ENCODE measurements at places on chromosomes 2 and 18.

GRCh38 chr2:30625276-30625675 lies 178.2 kb downstream of the LCLAT1 start:
- no peak for DNase-seq

DNA sequence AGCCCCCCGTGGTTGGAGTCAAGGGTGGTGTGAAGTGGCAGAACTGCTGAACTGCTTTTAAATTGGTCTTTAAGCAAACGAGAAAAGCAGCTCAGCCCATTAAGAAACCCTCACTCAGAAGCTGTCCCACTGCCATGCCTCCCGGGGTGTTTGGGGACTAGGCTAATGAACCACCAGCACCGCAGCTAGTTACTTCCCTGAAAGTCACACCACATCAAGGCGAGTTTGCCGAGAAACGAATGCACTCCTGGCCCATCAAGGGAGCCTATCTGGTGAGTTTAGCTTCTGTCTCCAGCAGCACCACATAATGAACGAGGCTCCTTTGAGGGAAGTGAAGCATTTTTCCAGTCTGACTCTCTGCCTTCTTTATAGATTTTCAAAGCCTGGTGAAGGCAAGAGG lies 14.6 kb upstream of the ALK start:
- no peak for DNase-seq

DNA sequence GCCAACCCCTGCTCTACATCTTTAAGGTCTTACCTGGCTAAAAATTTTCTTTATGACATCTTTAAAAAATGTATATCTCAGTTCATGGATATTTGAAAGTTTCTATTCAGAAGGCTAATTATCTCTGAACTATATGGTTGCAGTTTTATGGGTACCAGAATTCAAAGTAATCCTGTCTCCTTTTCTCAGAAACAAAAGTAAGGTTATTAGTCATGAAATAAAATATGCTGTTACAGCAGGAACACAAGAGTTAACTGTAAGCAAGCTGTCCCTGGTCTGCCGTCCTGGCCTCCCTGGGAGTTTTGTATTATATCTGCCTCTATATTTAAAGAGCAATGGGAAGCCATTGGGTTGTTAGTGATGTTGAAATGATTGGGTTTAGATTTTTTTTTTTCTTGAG lies 34.0 kb downstream of the SLC4A1AP start:
- DNase-seq = no peak

GRCh38 chr18:48792141-48792540 lies 158.6 kb downstream of the SMAD7 start:
- no peak for DNase-seq

DNA sequence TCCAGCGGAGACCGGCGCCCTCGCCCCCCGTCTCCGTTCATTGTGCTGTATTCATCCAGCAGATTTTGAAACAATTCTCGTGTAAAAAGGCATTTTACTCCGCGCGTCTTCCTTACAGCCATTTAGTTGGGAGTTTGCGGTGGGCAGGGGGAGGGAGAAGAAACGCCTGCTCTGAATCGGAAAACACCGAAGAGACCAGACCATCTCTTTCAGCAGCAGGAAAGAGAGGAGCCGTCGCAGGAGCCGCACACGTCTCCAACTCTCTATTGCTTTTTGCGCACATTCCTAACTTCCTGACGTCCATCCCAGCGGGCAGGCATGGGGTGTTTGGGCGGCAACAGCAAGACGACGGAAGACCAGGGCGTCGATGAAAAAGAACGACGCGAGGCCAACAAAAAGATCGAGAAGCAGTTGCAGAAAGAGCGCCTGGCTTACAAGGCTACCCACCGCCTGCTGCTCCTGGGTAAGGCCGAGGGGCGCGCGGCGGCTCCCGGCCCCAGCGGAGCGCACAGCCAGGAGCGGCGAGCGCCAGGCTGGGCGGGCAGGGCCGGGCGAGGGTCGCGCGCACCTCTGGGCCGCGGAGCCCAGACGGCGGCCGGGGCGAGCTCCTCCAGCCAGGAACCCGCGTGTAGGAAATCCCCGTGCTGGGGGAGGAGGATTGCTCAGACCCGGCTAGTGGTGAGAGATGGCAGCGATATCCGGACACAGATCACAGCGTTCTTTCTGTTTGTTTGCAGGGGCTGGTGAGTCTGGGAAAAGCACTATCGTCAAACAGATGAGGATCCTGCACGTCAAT lies 63.2 kb downstream of the GNAL start:
- DNase-seq = no peak

DNA sequence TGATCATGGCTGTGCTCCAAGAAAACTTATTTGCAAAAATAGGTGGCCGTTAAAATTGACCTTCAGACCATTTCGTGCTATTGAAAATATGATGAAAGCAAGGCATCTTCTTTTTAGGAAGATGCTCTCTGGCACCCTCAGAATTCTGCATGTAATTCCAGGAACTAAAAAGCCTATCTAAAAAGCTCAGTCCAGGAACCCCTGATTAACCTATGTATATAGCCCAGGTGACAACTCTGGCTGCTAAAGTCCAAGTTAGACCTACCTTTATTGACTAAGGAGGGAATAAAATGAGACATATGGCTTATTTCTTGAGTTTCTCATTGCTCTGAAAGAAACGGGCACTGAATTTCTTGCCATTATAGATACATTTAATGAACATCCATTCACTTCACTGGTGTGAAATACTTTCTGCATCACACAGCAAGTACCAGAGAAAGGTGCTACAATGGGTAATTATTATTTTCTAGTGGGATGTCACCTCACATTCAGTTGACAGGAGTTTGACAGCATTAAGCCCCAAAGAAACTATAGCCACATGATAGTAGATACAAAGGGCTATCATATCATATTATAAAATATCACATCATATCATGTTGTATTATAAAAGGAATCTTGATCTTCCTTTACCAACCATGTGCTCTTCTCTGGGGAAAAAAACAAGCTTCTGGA lies 83.8 kb downstream of the EPHA4 start:
- no peak for DNase-seq

GRCh38 chr2:35114765-35115164 lies 1240.8 kb upstream of the CRIM1 start:
- DNase-seq = no peak

DNA sequence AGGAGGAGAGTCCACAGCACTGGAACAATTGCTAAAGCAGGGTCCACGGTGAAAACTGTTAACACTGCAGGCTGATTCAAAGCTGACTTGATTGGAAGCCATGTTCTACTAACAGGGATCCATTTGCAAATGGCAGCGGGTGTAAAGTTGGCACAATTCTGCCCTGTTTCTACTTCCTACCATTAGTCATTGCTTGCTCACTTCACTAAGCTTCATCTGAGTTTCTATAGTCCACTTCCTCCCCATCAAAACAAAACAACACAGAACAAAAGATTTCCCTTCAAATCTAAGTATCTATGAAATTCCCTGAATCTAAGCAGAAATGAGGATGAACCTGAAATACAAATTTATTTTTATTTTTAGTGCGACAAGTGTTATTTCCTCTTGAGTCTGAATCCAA lies 187.4 kb upstream of the SOX11 start:
- no peak for DNase-seq

GRCh38 chr18:8747440-8747937 lies 42.1 kb downstream of the MTCL1 start:
- DNase-seq = no peak

DNA sequence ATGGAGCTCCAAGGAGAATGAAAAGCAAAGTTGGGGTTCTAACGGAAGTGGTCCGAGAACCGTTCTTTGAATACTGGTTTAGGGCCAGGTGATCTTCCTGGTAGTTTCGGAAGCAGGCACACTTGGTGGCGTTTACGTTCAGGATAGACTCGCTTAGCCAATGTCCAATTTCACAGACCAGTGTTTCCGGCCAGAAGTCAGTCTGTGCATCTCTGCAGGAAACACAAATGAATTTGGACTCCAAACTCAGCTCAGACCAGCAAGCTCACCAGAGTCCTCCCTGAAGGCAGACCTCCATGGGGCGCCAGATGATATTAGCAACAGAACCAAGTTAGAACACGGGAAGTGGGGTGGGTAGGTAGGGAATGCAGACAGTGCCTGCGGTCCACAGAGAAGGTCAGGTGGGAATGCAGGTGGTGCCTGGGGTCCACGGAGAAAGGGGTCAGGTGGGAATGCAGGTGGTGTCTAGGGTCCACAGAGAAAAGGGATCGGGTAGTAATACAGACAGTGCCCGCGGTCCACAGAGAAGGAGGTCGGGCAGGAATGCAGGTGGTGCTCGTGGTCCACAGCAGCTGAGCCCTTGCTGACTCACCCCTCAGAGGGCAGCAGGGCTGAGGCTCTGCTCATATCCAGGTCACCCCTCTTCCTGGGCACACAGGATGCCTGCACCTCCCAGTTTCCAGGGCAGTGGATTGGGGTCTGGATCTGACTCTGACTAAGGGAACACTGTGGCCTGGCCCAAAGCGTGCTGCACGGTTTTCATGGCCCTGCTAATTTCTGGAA lies 169.0 kb downstream of the MYT1L start:
- no peak for DNase-seq

GRCh38 chr18:48300463-48300961 lies 108.7 kb downstream of the ZBTB7C start:
- DNase-seq = no peak

DNA sequence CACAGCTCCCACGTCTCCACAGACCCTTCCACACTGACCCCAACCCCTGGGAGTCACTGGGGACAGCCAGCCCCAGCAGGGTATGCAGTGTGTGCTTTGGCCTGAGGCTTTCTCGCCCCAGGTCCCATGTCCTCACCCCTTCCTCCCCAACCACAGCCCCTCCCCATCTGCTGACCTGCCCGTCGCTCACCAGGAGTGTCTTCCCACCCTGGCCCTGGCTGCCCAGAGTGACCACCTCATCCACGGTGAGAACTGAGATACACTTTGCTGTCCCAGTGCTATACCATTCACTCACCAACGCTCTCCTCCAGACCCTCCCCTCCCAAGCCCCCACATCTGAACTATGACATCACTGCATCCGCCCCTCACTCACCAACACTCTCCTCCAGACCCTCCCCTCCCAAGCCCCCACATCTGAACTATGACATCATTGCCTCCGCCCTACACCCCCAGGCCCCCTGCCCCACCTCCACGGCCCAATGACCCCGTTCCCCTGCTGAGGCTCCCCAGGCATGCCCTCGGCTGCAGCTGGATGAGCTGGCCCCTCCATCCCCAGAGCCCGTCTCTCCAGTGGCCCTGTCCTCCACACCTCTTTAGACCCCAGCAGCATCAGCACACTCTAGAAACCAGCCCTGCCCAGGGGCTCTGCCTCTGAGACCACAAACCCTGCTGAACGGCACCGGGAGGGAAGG lies 55.2 kb downstream of the ANKMY1 start:
- no peak for DNase-seq

DNA sequence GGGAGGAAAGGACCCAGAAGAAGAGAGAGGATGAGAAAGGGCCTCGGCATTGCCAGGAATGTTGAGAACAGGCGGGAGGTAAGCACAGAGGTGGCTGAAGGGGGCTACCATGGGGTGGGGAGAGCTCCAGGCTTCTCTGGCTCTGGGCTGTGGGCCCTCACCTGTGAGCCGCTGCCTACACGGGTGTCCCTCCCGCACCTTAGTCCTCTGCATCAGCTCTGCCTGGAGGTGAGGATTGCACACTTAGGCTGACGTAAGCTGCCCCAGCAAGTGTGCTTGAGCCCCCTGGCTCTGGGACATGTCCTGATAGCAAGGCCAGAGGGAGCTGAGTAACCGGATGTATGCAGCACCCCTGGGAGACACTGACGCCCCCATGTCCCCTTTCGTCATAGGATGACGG lies 33.9 kb downstream of the TMEM18 start:
- DNase-seq = no peak

DNA sequence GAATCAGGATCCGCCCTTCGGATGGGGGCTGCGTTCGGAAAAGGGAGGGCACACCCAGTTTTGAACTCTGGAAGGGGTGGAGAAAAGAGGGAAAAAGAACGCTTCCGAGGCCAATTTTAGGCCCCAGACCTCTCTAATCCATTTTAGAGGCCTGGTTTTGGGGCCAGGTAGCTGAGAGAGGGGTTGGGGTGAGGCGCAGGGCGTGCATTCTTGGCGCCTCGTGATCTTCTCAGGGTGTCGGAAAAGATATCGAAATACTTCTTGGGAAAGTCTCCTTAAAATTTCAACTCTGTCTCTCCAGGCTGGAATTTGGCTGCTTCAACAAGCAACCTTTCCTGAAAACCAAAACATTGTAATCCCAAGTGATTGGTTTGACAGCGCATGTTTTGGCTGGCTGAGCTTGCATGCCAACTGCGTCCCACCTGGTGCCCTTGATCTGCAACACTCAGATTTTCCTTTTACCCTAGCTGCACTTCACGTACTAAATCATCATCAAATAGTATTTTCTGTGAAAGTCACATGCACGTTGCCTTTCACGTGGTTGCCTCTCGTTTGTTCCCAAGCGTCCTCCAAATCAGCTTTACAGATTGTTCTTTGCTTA lies 864 bp upstream of the XPO1 start:
- DNase-seq = peak; percentile 54

- DNase-seq = no peak
These were observed 114.4 kb upstream of the ACVR1C start for GRCh38 chr2:157743051-157743450.

DNA sequence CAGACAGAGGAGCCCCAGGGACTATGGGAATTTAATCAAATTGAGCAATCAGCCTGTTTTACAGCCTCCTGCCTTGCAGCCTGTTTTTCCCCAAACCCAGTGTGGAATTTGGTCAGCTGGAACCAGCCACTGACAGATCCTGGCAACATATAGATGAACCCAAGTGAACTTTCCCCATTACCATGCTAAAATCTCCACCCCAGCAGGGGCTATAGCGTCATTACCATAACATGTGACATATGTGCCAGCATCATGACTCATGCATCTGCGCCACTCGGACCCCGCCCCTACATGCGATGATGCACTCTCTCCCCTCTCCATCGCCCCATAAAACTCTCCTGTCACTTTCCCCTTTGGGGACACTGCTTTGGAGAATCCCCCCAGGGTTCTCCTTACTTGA lies 17.3 kb upstream of the FEZ2 start:
- DNase-seq = no peak

- no peak for DNase-seq
These were observed 2156.0 kb upstream of the PIK3C3 start for GRCh38 chr18:39799006-39799405.

- peak; percentile 28 for DNase-seq
These were observed 9.2 kb upstream of the KYNU start for GRCh38 chr2:142868229-142868762.

DNA sequence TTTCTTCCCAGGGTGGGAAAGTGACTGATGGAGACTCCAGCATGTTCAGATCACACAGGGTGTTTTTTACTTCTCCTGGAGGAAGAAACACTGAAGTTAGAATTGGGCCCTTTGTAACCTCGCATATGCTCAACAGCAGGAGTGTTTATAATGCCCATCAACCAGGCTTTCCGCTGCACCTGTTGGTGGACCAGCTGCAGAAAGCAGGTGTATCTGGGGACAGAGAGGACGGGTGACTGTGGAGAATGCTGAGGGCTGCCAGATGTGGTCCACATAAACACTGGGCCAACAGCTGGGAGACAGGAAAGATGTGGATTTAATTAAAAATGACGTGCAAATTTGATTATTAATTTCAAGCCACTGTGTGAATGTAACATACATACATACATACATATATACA lies 335.5 kb upstream of the SPRED2 start:
- DNase-seq = no peak

DNA sequence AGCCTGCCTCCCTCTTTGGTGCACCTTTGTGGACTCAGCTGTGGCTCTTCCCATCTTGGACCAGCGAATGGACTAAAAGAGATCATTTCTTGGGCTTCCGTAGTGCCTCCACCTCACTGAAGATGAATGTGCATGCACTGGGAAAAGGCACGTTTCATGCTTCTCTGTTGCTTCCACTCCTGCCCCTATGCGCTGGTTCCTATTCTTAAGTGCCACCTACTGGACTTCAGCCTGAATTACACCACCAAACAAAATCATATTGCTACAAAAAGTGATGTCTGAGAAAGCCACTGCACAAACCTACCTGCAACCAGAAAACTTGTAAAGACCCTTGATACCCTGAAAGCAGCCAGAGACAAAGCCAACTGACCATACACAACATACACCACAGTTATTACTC lies 695.6 kb downstream of the TSN start:
- DNase-seq = peak; percentile 4
